ENCODE measurements at places on chromosomes 11 and 22.

GRCh38 chr22:39530116-39530515 is 2.4 kb downstream of the RPS19BP1 start:
- no peak for DNase-seq

DNA sequence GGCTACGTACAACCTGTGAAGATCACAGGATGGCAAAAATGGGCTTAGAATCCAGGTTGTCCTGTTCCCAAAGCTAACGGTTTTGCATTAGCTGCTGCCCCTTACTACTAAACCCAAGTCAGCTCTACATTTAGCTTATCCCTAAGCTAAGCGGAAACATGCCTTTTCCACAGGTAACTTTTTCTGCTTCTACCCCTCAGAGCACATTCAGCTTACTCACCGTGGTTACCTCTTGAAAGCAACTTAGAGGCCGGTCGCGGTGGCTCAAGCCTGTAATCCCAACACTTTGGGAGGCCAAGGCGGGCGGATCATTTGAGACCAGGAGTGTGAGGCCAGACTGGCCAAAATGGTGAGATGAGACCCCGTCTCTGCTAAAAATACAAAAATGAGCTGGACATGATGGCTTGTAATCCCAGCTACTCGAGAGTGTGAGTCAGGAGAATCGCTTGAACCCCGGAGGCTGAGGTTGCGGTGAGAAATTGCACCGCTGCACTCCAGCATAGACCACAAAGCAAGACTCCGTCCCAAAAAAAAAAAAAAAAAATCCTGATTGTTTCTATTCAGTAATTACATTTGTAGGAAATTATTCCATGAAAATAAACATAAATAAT is 790 bp upstream of the TMEM41B start:
- DNase-seq: no peak

- no peak for DNase-seq
Measured at GRCh38 chr22:30031764-30032455, 48.4 kb upstream of the HORMAD2 start.

DNA sequence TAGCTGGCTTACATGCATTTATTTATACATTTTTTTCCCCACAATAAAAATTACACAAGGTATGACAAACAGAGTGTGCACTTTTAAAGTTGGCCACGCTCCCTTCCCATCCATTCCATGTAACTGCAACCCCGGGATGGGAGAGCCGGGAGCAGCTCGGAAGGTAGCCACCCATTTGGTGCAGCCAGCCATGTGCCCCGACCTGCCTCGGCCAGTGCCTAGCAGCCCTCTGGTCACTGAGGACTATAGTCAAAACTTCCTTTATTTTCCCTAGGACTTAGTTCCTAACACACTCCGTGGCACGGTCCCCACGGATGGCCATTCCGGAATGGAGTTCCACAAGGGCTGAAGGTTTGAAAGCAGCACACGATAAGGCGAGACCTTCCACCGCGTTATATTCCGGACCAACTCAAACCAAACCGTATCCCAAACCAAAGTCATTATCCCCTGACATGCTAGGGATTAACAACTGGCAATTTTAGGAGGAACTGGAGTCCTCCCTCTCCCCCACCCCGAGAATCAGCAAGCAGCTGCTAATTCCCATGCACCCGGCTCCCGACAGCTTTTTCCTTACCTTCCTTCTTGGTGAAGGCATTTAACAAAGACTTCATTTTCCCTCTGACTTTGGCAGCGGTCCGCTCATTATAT is 426.4 kb downstream of the SHANK2 start:
- no peak for DNase-seq

- DNase-seq: no peak
Measured at GRCh38 chr22:34236527-34236926, 316.3 kb upstream of the LARGE1 start.

GRCh38 chr11:105458071-105458470 is 151.8 kb upstream of the GRIA4 start:
- DNase-seq: no peak

GRCh38 chr22:39349967-39350726 is at the start of gene SYNGR1:
SYNGR1 (plus strand) TSS chr22:39349991; CDS start chr22:39350011, 20 bp downstream.
- no peak for DNase-seq

GRCh38 chr11:86380295-86381059 is 5.8 kb downstream of the CCDC81 start:
- DNase-seq: no peak

DNA sequence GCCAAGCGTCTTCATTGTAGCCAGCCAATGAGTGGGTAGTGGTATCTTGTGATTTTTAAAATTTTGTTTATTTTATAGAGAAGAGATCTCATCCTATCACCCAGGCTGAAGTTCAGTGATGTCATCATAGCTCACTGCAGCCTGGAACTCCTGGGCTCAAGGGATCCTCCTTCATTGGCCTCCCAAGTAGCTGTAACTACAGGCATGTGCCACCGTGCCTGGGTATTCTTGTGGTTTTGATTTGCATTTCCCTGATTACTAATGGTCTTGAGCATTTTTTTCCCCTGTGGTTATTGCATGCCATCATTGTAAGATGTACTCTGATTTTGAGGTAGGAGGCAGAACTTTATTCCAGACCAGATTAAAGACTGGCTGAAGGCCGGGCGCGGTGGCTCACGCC is 2.4 kb upstream of the DENND6B start:
- no peak for DNase-seq

DNA sequence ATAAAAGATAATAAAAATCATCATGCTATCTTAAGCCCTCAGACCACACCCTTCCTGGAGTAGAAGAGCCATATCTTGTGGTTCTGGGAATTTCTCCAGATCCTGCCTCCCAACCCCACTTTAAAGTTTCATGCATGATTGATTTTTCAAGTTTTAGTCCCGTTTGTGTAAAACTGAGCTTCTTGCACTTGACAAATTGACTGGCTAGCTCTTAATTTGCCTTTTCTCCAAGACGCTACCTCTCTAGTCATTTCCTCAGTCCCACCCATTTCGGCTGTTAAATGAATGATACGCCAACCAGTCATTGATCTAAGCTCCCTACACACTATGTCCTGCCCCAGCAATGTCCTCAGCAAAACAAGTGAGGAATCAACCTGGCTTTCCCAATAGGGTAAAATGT is 71.8 kb upstream of the TEAD1 start:
- no peak for DNase-seq

- peak; percentile 0 for DNase-seq
Measured at GRCh38 chr22:33969045-33969444, 48.8 kb upstream of the LARGE1 start.

DNA sequence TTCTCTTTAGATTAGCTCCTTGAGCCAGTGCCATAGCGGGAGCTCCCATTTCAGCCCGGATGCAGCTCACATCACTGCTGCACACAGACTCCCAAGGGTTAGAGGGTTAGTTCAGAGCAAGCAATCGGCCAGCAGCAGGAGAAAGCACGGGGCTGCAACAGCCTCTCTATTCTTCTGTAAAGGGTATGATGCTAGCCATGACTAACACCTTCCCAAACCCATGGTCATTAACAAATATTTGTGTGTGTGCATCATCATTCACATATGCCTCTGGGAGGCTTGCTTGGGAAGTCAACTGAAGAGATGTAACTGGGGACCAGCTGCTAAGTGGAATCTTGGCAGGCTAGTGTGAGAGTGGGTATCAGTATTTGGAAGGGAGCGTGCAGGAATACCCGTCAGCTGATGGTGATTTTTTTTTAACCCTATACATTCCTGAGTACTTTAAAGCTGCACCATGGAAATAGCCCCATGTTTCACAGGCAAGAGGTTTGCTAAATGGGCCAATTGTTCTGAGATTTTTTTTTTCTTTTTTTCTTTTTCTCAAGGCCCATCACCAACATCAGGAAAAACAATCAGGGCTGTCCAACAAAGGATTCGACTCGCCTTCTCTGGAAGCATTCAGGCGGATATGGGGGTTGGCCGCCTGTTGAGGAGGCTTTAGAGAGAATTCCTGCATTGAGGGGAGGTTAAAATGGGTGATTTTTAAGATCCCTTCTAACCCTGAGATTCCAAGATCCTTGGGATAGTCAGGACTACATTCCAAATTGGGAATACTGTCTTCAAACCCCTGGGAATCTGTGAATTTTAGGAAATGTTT is 33.2 kb upstream of the CCDC89 start:
- peak; percentile 86 for DNase-seq

GRCh38 chr11:57515332-57516060 is at the start of gene SLC43A1:
SLC43A1 (minus strand) TSS chr11:57515702; CDS start chr11:57514111, 1,591 bp downstream.
- DNase-seq: peak; percentile 37

- no peak for DNase-seq
Measured at GRCh38 chr11:69215784-69216415, 60.2 kb downstream of the SMIM38 start.

- DNase-seq: no peak
Measured at GRCh38 chr11:16854979-16855378, 116.5 kb downstream of the C11orf58 start.

DNA sequence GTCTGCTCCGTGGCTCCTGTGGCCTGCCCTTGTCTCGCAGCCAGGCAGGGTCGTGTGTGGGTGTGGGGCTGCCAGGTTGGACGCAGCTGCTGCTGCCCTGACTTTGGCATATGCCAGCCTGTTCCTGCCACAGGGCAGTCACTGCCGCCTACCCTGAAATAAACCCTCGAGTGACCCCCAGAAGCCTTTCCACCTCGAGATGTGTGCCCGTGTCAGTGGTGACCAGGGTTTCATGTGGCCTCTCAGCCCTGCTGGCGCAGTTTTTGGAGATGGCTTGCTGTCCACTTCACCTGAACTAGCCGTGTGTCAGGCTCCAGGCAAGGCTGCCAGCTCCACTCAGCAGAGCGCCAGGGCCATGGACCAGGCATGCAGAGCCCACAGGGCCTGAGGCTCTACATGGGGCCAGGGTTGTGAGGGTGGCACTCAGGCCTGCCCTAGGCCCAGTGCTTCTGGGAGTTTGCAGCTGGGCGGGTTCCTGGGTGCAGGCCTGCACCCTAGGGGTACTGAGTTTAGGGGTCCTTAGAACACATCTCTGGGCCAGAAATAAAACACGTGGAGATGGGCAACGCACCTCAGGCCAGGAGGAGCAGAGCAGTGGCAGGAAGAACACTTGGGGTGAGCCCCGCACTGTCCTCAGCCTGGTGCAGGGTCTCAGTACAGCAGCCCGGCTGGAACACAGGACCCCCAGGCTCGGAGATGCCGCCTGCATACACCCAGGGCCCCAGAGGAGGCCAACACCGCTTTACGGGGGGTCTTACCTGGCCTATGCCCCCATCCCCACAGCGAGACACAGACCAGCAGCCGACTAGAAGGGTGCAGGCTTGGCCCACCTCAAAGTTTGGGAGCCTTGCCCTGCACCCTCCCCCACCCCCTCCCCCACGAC is 8.8 kb upstream of the PANX2 start:
- no peak for DNase-seq

DNA sequence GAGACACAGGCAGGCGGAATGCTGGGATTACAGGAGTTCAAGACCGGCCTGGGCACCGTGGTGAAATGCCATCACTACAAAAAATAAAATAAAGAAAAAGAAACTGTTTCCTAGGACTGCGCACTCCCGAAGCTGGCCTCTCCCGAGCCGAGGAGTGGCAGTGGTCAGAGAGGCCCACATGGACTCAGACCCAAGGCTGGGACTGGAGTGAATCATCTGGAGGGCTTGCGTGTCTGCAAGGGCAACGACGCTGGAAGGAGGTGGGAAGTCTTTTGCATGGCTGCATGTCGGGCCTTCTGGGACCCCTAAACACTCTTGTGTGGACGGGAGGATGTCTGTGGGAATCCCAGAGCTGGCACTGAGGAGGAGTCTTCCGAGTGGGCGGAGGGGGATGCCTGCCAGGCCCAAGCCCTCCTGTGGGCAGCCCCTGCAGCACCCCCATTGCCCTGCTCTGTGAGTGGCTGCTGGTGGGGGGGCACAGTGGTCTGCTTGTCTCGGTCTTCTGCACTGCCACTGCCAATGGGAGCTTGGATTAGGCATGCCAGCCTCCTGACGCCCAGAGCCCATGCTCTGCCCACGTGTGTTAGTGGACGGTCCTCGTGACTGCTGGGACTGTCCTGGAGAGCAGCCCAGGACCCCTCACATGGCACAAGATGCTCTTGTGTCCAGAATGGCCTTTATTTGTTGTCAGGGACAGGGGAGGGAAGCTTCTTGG is 1.8 kb upstream of the AP2A2 start:
- no peak for DNase-seq

DNA sequence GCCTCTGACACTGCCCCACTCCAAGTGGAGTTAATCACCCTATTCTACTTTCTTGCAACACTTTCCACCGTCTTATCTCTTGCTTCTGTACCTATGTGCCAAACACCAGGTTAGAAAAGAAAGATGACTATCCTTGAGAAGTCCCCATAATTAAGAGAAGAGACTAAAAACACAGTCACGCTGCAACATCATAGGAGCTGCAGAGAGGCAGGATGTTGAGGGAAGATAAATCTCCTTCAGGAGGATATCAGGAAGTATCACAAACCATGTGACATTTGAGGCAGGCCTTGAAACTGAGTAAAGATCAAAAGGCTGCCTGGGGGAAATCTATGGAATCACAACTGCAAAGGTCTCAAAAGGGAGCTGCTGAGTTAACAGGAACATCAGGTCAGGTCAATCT is 24.8 kb downstream of the GAB2 start:
- DNase-seq: peak; percentile 19

DNA sequence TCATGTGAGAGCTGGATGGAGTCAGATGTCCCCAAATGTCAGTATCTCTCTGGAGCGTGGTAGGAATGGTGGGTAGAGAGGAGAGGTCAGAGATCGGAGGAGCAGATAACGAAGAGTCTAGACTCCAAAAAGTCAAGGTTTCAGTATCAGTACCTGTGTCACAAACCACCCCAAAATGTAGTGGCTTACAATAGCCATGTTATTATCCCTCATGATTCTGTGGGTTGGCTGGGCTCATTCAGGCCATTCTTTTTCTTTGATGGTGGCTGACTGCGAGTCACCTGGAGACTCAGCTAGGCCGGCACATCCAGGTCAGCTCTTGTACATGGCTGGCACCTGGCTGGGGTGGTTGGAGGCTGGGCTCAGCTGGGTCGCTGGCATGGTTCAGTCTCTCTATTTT is 7.3 kb upstream of the SSTR3 start:
- DNase-seq: no peak

GRCh38 chr11:118215262-118215661 is 9.5 kb downstream of the JAML start:
- no peak for DNase-seq

- DNase-seq: no peak
Measured at GRCh38 chr11:119125821-119126220, 4.4 kb downstream of the HINFP start.

- DNase-seq: no peak
Measured at GRCh38 chr11:62614275-62614674, 1.2 kb downstream of the ROM1 start.

GRCh38 chr22:43442386-43443151 is 30.8 kb downstream of the MPPED1 start:
- no peak for DNase-seq

DNA sequence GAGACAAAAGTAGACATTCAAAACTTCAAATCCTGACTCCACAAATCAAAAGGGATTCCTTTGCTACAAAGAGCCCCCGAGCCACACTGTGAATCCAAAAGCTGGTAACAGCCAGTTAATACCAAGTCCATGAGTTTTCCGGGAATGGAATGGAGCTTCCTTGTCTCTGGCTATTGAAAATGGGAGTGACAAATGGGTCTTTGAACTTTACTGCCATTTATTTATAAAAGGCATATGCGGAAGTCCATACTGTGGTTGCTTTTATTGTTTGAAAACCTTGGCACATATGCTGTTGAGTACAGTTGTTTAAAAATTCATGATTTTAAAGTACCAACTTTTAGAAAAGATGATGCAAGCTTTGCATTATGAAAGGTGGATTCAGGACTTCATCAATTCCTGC is 206.2 kb upstream of the NARS2 start:
- DNase-seq: no peak

- no peak for DNase-seq
Measured at GRCh38 chr22:32571761-32572160, 97.2 kb downstream of the FBXO7 start.
